ENCODE measurements at places on chromosomes 1 and 21. TPM values are rescaled to one million over a fixed set of nuclear protein-coding genes. Genes with fewer than 3 reads are reported as not detected.
A peak's percentile ranks its signal among the peaks of the same experiment; 100 is the strongest.

Gene SELL
- 871 TPM for polyA plus RNA-seq

Gene STYXL2
- polyA plus RNA-seq, result not detected

Gene NSUN4
- 14.5 TPM for polyA plus RNA-seq

Gene TAS1R1
- not detected for polyA plus RNA-seq

Gene IL24
- polyA plus RNA-seq, result 22.5 TPM

Gene ODR4
- polyA plus RNA-seq, result 9.9 TPM

GRCh38 chr1:1915911-1916840, 1.1 kb downstream of the CALML6 start:
- H3K36me3 ChIP-seq, result no peaks in the 10 kb centered on the region
- H3K4me1 ChIP-seq, result peaks cover 18% of the 10 kb centered on the region
- H3K27me3 ChIP-seq, result no peaks in the 10 kb centered on the region
- DNase-seq, result no peak
- no peak overlapping the region for H3K4me3 ChIP-seq

DNA sequence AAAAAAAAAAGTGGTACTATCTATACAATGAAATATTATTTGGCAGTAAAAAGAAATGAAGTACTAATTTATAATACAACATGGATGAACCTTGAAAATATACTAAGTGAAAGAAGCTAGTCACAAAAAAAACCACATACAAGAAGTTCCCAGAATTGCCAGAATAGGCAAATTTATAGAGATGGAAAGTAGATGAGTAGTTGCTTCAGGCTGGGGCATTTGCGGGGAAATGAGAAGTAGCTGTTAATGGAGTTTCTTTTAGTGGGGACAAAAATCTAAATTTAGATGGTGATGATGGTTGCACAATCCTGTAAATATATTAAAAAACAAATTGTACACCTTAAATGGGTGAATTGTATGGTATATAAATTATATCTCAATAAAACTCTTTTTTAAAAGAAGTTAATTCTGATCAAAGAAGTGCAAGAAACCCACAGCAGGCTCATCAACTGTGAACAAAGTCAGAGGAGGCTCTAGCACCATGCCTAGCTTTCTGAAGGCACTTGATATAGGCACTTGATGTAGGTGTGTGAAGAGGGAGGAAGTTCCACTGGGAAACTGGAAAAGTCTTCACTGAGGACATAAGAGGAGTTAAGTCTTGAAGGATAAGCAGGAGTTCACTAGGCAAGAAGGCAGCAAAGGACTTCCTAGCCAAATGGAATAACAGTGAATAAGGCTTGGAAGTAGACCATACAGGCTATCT, 52.5 kb downstream of the DMAP1 start:
- no peaks in the 10 kb centered on the region for H3K36me3 ChIP-seq
- H3K4me1 ChIP-seq, result no peaks in the 10 kb centered on the region
- H3K4me3 ChIP-seq, result no peak overlapping the region
- no peak for DNase-seq
- H3K27ac ChIP-seq, result no peak overlapping the region

DNA sequence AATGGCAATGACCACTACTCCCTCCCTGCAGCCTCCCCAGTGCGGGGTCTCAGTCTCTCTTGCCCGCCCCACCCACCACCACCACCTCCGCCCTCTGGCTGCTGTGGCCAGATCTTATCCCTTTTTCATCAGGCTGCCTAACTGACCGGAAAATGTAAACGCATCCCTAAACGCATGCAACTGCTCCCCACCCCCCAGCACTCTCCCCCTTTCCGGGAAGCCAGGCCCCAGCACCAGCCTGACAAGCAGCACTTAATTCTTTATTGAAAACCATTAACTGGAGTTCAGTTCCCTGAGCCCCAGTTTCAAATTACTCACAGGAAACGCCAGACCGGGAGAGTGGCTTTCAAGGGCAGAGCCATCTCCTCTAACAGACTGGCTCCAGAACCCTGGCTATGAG, 147.7 kb downstream of the DMRTA2 start:
- no peak overlapping the region for H3K27ac ChIP-seq
- no peaks in the 10 kb centered on the region for H3K36me3 ChIP-seq
- H3K4me3 ChIP-seq, result no peak overlapping the region
- H3K27me3 ChIP-seq, result peaks cover 3% of the 10 kb centered on the region

DNA sequence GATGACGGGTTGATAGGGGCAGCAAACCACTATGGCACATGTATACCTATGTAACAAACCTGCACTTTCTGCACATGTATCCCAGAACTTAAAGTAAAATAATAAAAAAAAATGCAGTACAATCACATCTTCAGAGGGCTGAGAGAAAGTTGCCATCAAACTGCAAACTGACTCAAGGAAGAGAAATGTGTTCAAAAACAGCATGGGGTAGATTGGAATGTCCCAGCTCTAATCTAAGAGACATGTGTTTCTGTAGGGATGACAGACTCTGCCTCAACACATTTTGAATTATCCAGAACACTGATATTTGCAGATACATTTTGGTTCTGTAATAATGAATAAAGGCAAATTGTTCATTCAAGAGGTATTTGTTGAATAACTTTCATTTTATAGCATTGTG, 171.2 kb upstream of the RUNX1 start:
- peaks cover 16% of the 10 kb centered on the region for H3K4me1 ChIP-seq
- no peak overlapping the region for H3K4me3 ChIP-seq
- H3K27ac ChIP-seq, result no peak overlapping the region
- DNase-seq, result no peak

DNA sequence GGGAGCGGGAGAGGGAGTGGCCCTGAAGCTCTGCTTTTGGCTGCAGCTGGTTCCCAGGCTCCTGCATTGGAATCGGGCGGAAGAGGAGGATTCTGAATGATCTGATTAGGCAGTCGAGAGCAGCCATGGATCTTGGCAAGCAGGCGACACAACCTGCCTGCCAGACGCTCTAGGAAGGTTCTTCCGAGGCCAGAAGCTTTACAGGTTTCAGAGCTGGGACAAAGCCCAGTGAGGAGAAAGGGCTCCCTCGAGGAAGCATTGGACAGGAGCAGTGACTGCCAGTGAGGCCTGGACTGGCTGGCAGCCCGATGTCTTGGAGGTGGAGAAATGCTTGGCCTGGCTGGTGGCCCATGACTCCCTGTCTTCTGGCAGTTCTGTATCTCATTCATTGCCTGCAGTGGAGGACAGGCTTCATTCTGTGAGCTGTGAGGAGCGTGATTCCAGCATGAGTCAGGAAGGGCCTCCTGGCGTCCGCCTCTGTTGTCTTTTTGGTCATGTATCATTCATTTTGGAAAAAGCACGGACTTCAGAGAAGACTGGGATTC, 132.7 kb upstream of the IPO9 start:
- no peak overlapping the region for H3K27ac ChIP-seq
- no peak overlapping the region for H3K4me3 ChIP-seq
- DNase-seq, result no peak
- no peaks in the 10 kb centered on the region for H3K4me1 ChIP-seq
- no peaks in the 10 kb centered on the region for H3K36me3 ChIP-seq

DNA sequence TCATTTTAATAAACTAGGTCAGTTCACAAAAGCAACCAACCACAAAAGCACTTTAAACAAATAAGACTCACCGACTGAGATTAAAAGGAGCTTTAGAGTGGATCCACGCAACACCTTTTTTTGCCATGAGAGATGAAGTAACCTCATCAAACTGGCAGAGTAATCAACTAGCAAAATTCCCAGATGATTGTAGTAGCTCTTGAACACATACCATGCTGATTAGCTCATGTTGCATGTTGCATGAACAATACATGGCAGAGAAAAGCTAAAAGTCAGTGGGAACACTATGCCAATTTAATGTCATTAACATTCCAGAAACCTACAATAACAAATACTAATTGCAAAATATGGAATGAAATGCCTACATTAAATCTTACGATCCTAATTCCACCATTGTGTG, 4.1 kb downstream of the WARS2 start:
- no peaks in the 10 kb centered on the region for H3K27me3 ChIP-seq
- no peak overlapping the region for H3K4me3 ChIP-seq
- no peak for DNase-seq

GRCh38 chr1:95984798-95985374, 736.7 kb upstream of the PTBP2 start:
- H3K27me3 ChIP-seq, result no peaks in the 10 kb centered on the region
- no peaks in the 10 kb centered on the region for H3K36me3 ChIP-seq
- H3K4me3 ChIP-seq, result no peak overlapping the region
- DNase-seq, result no peak

DNA sequence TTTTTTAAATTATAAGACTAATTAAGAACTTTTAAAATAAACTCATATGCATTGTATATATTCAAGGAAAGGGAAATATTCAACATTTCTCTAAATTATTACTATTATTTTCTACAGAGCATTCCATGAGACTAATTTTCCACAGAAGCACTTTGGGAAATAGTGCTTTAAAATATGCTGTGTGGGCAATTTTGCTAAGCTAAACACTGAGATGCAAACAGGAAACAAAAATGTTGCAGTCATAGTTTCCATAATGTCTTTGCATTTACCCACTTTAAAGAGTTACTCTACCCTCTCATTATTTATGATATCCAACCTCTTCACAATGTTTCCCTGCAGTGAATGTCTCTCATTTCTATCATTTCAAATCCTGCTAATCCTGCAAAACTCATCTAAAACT, 269.6 kb upstream of the BEND5 start:
- DNase-seq, result no peak
- H3K36me3 ChIP-seq, result no peaks in the 10 kb centered on the region
- no peaks in the 10 kb centered on the region for H3K4me1 ChIP-seq
- H3K27ac ChIP-seq, result no peak overlapping the region
- H3K27me3 ChIP-seq, result no peaks in the 10 kb centered on the region

DNA sequence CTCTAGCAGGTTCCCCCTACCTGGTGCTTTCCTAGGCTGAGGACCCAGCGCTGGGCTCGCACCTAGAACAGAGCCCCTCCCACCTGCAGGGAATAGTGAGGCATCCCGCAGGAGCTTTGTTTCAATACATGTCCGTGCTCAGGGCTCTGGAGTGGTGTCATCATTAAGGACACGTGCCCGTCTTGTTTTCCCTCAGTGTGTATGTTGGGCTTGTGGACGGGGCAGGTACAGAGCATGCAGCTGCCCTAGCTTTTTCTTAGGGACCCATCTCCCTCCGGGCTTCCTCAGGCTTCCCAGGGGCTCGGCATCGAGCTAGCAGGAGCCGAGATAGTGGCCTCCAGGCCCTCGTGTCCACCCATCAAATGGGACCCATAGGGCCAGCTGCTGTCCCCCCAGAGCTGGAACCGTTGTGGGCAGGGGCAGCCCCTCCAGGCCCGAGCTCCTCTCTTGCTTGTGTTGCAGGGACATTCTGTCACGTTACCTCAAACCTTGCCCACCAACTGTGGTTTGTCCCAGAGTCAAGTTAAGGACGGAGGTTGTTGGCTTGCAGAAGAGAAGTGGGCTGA, 3.9 kb downstream of the TMEM201 start:
- DNase-seq, result no peak
- H3K4me1 ChIP-seq, result peaks cover 28% of the 10 kb centered on the region
- no peak overlapping the region for H3K27ac ChIP-seq

DNA sequence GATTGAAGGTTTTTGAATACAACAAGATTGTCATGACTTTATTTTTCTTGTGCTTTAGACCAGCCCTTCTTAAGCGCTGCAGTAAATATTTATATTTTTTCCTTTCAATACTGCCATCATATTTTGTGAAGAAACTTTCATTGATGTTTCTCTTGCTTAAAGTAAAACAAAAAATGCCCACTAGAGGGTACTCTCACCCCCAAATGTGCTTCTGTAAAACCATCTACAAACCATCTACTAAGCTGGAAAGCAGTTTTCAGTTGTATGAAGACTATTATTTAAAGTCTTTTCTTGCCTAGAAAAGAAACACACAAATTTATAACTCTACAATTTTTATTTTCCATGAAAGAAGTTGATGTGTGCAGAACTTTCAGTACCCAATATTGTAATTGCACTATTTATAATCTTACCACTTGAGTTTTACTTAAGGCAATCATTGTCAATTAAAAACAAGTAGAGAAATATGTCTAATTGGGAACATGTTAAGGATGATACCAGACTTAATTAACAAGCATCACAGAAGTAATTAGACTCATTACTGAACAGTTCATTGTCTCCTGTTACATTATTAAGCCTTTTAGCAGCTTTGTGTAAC, 10.7 kb downstream of the LEPR start:
- H3K4me3 ChIP-seq, result no peak overlapping the region
- H3K4me1 ChIP-seq, result no peaks in the 10 kb centered on the region
- DNase-seq, result no peak
- H3K27me3 ChIP-seq, result no peaks in the 10 kb centered on the region
- H3K36me3 ChIP-seq, result peaks cover 2% of the 10 kb centered on the region

GRCh38 chr21:36028127-36029069, 31.9 kb downstream of the SETD4 start:
- no peaks in the 10 kb centered on the region for H3K27me3 ChIP-seq
- peak; percentile 53 for DNase-seq
- no peak overlapping the region for H3K27ac ChIP-seq
- no peak overlapping the region for H3K4me3 ChIP-seq

- peak; percentile 36 for DNase-seq
- no peaks in the 10 kb centered on the region for H3K36me3 ChIP-seq
Observed at GRCh38 chr21:17688912-17689874, 76.5 kb upstream of the BTG3 start.
